ENCODE measurements at places on chromosomes 3 and 15.

GRCh38 chr15:79455361-79455760 is 23.2 kb downstream of the MINAR1 start:
- DNase-seq, result no peak

- no peak for DNase-seq
Measured at GRCh38 chr3:163056874-163057497, 1560.4 kb downstream of the OTOL1 start.

- no peak for DNase-seq
Measured at GRCh38 chr3:127684871-127685707, 12.3 kb downstream of the ABTB1 start.

GRCh38 chr15:68546318-68546717 is 32.5 kb upstream of the CORO2B start:
- DNase-seq, result no peak

DNA sequence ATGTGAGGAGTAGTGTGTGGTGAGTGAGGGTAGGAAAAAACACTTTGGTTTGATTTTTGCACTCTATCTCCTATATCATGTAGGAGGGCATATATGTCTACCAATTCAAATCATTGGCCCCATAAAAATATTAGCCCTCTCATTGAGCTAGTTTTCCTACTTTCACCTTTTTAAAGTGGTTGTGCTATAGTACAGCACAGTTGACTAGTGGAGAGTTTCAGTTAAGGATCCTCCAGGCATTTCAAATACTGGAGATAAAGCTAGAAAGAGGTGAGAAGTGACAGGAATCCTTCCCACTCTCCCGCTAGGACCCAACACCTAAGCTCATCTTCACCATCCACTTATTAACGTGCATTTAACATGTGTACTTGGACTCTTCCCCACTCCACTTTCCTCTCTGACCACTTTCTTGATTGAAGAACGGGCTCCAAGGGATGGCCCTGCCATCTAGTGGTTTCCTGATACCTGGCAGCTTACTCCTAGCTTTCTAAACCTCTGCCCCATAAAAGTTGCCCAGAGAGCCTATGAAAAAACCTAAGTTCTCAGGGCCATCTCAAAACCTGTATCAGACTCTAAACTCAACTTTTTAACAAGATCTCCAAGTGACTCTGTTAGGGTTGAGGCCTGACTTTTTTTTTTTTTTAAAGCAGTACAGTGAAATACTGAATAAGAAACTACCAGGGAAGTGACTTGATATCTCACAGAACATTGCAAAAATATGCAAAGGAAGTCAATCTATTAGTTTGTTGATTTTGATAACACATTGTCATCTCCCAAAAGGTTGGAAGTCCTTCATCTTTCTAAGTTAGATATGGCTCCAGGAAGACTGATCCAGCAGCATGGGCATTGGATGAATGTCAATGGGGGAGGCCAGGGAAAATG is 17.9 kb downstream of the IL12A start:
- no peak for DNase-seq

DNA sequence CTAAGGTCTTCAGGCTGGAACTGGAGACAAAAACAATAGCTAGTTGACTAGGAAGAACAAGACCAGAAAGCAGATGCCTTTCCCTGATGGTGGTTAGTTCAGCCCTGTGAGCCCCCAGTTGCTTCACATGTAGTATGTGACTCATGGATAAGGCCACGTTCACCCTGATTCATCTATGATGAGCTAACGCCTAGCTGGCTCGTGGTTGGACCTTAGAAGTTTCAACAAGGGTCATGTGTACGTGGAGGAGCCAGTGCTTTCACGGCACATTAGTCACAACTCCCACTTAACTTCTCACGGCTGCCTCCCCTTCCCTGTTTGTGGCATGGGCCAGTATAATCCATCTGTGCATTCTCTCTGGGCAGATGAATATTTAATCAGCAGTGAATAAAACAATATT is 20.6 kb downstream of the COL8A1 start:
- DNase-seq, result no peak

- no peak for DNase-seq
Measured at GRCh38 chr3:52856666-52857065, 21.8 kb upstream of the MUSTN1 start.

GRCh38 chr3:52671676-52672075 is 14.0 kb downstream of the PBRM1 start:
- no peak for DNase-seq

GRCh38 chr3:181707980-181708379 is 3.7 kb upstream of the SOX2 start:
- no peak for DNase-seq

GRCh38 chr3:39980781-39981180 is 171.4 kb downstream of the MYRIP start:
- no peak for DNase-seq

DNA sequence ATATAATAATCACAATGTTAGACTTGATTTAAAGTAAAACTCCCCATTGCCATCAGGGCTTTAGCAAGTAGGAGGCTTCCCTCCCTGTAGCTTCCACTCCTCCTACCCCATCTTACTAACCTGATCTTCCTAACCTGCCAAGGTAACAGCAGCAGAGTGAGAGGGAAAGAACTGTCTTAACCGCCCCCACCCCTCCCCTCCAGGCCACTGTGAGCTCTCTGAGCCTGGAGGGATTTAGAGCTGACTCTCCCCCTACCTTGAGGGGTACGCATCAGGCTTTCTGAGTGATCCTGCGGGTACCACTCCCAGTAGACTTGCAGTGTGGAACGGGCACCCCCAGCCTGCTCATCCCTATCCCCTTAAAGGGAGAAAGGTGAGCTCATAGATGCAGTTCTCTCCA is 11.4 kb upstream of the PRSS50 start:
- DNase-seq, result no peak

DNA sequence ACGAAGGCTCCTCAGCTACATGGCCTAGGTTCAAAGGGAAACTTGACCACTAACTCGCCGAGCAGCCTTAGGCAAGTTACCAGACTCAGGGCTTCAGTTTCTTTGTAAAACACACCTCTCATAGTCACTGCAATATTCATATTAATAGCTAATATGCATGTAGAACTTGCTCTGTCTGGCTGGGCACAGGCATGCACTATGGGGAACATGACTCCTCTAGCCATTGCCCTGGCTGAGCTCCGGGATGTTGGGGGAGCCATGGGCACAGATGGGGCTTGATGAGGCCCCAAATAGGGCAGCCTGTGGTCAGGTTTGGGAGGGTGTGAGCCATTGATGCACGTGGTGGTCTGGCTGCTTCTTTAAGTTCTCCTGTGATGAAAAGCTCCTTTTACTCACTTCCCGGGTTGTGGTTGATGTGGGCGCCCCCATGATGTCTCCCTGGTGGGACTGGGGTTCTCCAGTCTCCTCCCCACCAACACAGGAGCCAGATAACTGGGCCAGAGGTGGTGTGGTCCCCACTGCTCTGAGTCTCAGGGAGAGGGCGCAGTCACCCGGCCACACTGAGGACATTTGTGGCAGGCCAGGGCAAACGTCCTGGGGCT is 29.4 kb upstream of the DUSP7 start:
- DNase-seq, result no peak

DNA sequence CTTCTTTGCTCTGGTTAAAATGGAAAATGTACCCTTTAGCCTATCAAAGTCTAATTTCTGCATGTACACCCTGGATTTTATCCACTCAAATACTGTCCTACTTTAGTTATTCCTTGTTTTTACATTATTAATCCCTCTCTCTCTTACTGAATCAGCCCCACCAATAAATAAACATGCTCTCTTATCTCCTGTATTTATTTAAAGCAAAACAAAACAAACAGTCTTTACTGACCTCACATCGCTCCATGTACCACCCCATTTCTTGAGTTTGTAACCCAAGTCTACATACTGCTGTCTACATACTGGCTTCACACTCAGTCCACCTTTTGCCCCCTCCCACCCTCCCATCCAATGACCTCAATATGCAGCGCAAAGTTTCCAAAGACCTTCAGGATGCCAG is 113.3 kb upstream of the RORA start:
- DNase-seq, result no peak

DNA sequence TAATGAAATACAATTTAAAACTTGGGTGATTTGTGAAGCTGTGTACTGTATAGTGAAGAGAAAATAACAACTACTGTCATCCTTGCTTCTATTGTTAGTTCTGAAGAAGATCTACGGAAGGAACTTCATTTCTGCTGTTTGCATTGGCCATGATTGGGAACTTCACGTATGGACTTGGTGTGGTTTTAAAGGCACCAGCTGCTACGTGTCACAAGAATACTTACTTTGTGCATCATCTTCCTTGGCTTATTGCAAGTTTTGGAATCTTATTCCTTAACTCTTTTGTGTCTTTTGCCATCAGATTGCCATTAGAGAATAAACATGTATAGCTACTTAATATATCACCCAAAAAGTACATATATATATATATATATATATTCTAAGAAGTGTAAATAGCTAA is 75.0 kb upstream of the VEPH1 start:
- DNase-seq, result no peak

GRCh38 chr3:112611752-112612515 is 29.0 kb downstream of the CCDC80 start:
- DNase-seq, result no peak

DNA sequence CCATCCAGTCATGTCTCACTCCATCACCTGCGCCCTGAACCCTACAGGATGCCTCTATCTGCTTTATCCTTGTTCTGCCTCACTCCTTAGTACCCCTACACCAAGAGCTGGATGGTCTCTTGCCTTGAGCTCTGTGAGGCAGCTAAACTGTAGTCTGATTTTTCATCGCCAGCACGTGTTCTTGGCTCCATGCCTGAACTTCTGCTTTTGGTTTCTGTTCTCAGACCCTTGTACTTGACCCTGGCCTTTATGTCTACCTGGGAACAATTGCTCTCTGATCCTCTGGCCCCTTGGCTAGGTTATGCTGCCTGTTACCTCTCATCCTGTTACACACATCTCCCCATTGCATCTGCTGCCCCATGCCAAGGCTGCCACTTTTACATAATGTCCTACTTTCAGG is 318.0 kb upstream of the LMCD1 start:
- no peak for DNase-seq

DNA sequence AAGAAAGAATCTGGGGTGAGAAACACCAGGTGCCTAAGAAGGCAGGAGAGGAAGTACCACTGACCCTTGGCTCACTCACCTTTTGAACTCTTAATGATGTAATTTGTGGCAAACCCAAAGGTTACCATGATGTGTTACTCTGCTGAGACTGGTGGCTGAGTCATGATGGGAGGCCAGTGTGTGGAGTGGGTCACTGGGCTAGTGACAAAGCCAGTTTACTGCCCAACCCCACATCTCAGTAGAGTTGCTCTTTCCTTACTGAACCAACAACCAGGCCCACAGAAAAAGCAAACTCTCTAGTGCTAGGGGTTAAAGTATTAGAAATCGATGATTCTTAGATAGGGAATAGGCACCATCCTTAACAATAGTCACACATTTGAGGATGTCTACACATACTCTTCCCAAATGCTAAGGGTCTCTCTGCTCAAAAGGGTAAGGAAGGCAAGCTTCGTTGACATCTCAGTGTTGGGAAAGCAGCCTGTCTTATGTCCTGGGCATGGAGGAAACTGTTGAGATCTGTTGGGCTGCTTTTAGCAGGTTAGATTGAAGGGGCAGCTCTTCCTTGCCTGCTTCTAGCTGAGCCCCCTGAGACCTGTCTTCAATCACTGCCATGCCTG is 3.1 kb downstream of the RBP2 start:
- DNase-seq, result no peak

DNA sequence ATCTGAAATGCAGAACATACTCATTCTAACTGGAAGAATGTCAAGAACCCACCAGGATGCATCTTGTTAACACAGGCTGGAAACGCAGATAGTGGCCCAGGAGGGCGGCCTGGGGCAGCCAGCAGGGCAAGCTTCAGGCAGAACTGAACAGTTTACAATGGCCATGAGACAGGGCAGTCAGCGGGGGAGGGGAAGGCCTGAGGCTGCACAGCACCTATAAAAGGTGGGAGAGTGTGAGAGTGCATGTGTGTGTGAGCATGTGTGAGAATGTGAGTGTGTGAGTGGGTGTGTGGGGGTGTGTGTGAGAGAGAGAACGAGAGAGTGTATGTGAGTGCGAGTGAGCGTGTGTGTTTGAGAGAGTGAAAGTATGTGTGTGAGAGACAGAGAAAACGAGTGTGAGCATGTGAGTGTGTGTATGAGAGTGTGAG is 26.8 kb upstream of the SLCO2A1 start:
- DNase-seq, result no peak

GRCh38 chr15:58627701-58628100 is 121.8 kb downstream of the ADAM10 start:
- no peak for DNase-seq

All from activated CD4-positive, CD25-positive, alpha-beta regulatory T cell (primary cell).